Stimulated activated CD4-positive, alpha-beta T cell treated with anti-CD3 and anti-CD28 coated beads, Interleukin-15, amount 100 ng/mL, for 24 hours (primary cell): ENCODE measurements at places on chromosomes 7 and 10.

DNA sequence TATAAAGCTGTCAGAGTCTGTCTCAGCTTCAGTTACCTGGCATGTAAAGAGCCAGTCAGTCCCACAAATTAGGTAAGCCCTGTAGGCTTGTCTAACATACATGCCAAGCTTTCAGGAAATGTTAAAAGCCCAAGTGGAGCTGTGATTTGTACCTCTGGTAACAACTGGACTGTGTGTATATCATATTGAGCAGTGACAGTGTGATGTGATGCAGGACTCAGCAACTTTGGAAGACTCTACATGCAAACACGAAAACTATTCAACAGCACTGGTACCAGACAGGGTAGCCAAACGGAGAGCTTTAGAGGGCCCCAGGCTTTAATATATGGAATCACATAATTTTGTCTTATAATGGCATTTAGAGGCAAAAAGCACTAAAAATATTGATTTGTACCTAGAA, 587.9 kb downstream of the PHTF2 start:
- DNase-seq: no peak

DNA sequence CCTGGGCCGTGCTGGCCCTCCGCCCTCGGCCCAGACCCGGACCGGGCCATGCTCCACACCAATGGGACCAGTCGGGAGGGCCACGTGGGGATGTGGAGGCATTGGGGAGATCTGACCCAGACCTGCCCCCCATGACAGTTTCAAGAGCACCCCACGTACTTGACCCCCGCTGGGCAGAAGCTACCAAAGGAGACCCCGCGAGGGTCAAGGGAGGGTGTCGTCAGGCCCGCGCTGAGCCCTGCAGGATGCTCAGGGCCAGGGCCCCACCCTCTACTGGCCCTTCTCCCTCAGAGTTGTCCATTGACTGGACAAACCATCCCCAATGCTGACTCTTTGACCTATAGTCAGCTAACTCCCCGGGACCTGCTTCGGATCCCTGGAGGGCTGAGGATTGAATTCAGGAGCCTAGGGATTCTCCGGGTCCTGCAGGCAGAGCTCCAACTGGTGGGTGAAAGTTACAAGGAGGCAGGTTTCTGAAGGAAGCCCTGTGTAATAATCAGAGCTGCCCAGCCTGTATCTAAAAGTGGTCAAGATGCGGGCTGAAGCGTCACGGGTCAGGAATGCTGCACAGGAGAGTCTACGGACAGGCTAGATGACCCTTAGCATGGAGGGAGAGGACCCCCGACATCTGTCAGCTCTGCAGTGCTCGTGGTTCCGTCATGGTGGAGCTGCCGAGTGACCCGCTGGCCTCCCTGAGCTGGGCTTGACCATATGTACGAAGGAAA, 498 bp upstream of the CALHM2 start:
- no peak for DNase-seq

DNA sequence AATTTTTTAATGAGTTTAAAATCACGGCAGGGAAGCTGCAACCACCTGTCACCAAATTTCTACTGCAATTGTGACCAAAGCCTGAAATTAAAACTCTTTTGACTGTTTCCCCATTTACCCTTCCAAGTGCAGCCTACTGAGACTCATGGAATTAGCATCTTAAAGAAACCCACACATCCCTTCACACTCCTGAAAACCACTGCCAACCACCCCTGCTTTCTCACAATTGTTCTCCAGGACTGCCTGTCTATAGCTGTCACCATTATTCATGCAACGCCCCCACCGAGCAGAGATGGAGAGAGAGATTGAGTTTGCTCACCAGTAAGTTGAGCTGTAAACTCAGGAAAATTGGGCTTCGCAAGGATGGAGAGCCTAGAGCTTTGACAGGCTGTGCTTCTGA, 383.8 kb upstream of the SORCS1 start:
- no peak for DNase-seq

GRCh38 chr7:131071786-131072504, 255.7 kb upstream of the MKLN1 start:
- no peak for DNase-seq

- DNase-seq: no peak
Measured at GRCh38 chr7:103573479-103574058, 127.6 kb upstream of the SLC26A5 start.

DNA sequence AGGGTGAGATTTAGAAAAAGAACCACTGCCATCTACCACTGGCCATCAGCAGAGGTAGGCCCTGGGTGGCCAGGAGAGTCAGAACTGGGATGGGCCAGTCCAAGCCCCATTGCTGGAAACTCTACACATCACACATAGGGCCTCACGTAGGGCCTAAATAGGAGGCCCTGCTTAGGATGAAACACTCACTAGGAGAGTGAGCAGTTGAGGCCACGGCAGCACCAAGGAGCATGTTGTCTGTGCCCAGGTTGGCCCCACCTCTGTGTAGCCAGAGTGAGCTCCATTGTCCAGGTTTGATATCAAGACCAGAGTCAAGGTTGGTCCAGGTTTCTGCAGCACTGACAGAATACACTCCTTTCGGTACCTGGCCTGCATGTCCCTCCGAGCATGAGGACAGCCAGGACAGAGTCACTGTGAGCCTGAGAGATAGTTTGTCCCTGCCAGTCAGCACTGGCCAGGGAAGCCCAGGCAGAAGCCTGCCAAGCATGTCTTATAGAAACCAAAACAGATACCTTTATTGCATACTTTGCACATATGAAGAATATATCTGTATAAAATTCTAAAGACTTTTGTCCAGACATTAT, 77.9 kb upstream of the CAMK2B start:
- no peak for DNase-seq

DNA sequence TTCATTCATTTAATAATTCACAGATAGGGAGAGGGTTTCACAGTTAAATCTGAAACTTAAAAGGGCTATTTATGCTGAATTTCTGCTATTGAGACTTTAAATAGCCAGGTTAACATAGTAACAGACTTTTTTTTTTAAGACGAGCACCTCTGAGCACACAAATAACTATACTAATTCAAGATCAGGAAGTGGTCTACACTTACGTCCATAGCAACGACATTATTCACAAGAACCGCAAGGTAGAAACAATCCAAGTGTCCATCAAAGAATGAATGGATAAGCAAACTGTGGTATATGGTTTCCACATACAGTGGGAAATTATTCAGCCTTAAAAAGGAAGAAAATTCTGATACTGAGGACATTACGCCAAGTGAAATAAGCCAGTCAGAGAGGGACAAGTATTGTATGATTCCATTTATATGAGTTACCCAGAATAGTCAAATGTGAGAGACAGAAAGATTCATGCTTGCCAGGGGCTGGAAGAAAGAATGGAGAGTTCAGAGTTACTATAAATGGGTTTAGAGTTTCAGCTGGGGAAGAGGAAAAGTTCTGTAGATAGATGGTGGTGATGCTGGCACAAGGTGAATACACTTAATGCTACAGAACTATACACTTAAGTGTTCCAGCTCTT, 140.3 kb upstream of the LAMB4 start:
- DNase-seq: no peak

- DNase-seq: no peak
Measured at GRCh38 chr7:12162415-12163113, 48.5 kb upstream of the TMEM106B start.

DNA sequence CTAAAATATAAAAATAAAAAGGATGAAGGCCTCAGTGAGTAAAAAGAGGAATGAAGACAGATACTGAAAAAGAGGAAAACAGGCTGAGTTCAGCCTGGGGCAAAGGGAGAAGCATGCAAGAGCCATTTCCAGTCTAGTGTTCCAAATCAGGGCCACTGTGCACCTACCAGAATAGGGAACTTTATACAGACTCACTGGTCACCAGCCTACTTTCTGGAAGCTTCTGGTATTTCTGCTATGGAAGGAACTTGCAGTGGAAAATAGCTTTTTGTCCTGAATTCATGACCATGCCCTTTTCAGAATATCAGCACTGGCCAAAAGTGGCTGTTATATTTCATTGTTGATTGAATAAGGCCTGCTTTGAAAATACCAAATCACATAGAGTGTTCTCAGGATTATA, 28.8 kb downstream of the ABRAXAS2 start:
- no peak for DNase-seq

DNA sequence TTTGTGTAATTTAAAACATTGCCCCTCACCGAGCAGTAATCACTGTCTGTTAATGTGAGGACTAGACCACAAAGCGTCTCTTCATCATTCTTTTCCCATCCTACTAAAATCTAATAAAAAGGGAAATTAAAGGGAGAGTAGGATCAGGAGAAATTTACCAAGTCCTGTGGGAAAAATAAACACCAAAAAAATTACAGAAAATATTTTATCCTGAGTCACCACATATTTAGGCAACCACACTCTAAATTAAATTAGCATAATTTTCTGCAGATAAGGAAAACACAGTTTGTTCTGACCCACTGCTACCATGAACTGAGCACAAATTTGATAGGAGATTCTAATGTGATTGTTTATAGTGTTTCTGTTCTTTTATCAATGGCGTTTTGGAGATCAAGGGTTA, 49.3 kb downstream of the CCDC6 start:
- no peak for DNase-seq

DNA sequence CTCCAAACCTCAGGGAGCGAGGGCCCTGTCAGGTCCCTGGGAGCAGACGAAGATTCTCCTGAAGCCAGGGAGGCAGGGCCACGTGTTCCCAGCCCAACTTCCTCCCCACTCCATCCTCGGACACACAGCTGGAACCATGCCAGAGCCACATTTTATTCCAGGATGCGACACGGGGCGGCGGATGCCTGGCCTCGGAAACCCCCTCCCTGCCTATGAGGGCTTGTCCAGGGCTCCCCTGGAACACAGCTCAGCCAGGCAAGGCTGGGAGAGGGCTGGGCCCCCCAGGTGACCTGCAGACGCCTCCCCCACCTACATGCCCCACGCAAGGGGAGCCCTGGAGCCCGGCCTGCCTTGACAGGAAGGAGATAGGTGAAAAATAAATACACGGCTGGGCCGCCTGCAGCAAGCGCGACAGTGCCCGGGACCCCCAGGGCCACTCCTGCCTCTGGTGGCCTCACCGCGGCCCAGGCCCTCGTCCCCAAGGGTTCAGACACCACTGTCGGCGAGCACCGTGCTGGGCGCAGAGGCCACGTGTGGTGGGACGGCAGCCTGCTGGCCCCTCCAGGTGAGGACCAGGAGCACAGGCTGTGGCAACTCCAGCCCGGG, 21.5 kb downstream of the GET4 start:
- no peak for DNase-seq

DNA sequence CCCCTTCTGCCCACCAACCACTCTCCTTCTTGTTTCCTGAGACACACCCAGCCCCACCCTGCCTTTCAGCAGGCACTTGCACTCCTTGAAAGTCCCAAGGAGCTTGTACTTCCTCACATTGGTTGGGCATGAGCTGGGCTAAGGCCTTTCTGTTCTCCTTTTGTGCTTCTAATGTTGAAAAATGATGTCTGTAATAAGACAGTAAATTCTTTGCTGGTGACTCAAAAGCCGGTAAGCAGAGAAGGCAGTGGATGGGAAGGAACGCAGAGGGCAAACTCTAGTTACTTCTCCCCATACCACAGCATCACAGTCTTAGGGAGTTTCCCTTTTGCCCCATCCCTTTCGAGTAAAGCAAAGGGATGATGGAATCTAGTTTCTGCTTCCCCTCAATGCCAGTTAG, 185.6 kb downstream of the PLXNA4 start:
- DNase-seq: no peak

DNA sequence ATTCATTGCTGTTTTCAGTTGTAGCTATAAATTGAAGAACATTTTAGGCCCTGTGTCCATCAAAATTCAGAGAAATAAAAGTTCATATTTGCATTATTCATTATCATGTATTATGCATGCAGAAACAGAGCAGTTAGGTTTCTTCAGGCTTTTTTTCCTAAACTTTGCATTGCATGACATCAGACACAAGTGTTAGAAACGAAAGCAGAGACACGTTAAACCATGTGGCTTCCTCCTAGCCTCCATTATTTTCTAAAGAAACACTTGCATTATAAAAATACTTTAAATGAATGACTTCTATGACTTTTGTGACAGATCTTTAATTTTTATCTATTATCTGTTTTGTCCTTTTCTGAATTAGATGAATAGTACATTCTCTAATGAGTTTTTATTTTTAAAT, 8.8 kb upstream of the EBLN1 start:
- no peak for DNase-seq

- DNase-seq: no peak
Measured at GRCh38 chr10:79153745-79154144, 85.0 kb downstream of the ZMIZ1 start.

- no peak for DNase-seq
Measured at GRCh38 chr10:61153771-61154170, 209.8 kb upstream of the RHOBTB1 start.

DNA sequence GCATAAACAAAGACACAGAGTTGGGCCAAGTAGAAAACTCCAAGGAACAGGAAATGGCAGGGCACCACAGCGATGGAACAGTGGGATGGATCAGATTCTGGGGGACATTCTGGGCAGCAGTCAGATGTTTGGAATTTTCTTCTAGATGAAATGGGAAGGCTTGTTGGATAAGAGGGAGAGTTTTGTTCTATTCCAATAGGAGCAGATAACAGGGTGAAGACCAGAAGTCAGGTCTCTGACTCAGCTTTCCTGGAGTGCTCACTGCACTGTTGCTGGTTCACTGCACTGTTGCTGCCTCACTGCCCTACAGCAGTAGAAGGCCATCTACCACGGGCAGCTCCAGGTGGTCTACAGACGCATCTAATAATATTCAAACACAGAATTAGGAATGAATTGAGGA, 135.6 kb downstream of the ATE1 start:
- no peak for DNase-seq

- DNase-seq: no peak
Measured at GRCh38 chr7:18655912-18656311, 160.4 kb downstream of the HDAC9 start.

GRCh38 chr10:102593074-102593803, 51.0 kb upstream of the TRIM8 start:
- DNase-seq: no peak

GRCh38 chr7:120944826-120945562, 5.6 kb upstream of the ING3 start:
- DNase-seq: no peak

- DNase-seq: no peak
Measured at GRCh38 chr7:15667991-15668390, 18.5 kb downstream of the MEOX2 start.

DNA sequence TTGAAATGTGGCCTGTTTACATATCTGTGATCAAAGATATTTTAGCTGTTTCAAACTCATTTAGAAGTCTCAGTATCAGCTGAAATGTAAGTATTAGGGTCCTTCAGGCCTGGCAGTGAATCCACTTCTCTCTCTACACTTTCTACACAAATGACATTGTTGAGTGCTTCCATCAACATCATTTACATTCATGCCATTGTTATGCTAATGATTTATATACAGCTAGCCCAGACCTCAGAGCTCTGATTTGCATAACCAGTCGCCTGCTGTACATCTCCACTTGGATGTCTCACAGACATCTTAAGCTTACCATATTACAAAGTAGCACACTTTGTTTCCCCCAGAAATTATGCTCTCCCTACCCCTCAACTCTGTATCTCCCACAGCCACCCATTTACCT, 71.6 kb downstream of the GSDME start:
- no peak for DNase-seq

- DNase-seq: no peak
Measured at GRCh38 chr7:6642861-6643640, 5.9 kb downstream of the ZNF316 start.

GRCh38 chr7:46886669-46887374, 695.1 kb downstream of the TNS3 start:
- DNase-seq: no peak
